Thoracic aorta (tissue), 2 donors: ENCODE measurements at places on chromosomes 4 and X. TPM values are rescaled to one million over a fixed set of nuclear protein-coding genes. Genes with fewer than 3 reads are reported as not detected.

- H3K4me1 ChIP-seq = peaks cover 28% of the 10 kb centered on the region
- H3K27me3 ChIP-seq = no peaks in the 10 kb centered on the region
- H3K36me3 ChIP-seq = no peaks in the 10 kb centered on the region
- no peak overlapping the region for H3K27ac ChIP-seq
- no peak overlapping the region for H3K4me3 ChIP-seq
These were observed 66.5 kb downstream of the SLIT2 start for GRCh38 chr4:20318001-20318908.

GRCh38 chr4:136925203-136925602, 607.1 kb downstream of the PCDH18 start:
- H3K27me3 ChIP-seq = no peaks in the 10 kb centered on the region
- DNase-seq = no peak
- no peaks in the 10 kb centered on the region for H3K4me1 ChIP-seq
- no peaks in the 10 kb centered on the region for H3K36me3 ChIP-seq

DNA sequence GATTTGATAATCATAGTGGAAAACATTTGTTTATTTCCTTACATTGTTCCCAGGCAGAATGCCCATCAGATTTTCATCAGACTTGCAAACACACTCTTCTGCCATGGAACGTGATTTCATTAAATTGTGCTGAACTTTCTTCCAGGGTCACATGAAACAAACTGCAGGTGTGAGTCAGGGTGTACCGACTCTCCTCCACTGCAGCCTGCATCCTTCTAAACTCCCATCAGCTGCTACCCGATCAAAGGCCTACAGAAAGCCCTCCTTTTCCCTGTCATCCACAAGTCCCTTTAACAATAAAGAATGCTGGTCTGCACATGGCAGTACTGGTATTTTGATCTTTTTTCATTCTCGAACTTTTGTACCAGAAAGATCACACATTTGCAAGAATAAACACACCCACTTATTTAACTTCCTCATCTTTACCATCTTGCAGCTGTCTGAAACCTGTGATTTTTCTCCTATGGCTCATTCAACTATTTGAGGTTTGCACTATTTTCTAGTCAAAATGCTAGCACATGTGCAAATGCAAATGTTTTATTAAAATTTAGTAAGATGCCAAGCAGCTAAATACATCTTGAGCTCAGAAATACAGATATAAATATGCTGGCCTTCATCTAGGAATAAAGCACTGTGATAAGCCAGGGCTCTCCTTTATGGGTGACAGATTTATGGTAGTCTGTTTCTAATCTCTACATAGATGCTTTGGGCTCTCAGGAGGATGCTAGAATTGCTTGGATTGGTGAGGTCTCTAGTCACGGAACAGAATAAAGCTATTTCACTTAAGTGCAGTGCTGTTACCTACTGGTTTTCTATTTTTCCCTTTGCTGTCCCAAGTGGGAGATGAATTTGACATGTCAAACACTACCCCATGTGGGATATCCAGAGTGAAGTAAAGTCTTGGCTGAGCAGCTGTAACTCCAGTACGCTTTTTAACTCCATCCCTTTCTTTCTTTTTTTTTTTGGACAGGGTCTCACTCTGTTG, 25.8 kb upstream of the ARHGAP24 start:
- no peak overlapping the region for H3K27ac ChIP-seq
- H3K36me3 ChIP-seq = no peaks in the 10 kb centered on the region
- no peak overlapping the region for H3K4me3 ChIP-seq
- H3K4me1 ChIP-seq = peaks cover 11% of the 10 kb centered on the region

GRCh38 chr4:167052631-167053091, 181.6 kb downstream of the SPOCK3 start:
- no peak for DNase-seq
- H3K27ac ChIP-seq = no peak overlapping the region
- H3K4me3 ChIP-seq = no peak overlapping the region
- no peaks in the 10 kb centered on the region for H3K27me3 ChIP-seq

Gene TEC
- total RNA-seq = 12.8 TPM

DNA sequence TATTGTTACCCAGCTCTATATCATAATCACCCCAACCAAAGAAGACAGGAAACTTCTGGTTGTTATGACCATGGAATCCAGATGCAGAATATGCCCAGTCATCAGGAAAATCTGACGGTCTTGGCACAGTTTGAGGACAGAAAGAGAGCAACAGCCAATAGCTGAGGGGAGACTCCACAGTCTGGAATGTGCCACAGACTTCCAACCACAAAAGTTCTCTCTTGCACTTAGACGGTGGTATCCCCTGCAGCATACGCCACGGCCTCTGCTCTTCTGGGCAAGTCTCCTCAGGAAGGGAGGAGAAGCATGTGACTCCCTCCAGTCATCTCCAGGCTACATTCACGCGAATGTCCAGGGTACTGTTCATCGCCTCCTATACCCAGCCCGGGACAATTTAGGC, 18.4 kb downstream of the ZNF827 start:
- peaks cover 34% of the 10 kb centered on the region for H3K4me1 ChIP-seq
- DNase-seq = no peak
- no peaks in the 10 kb centered on the region for H3K27me3 ChIP-seq
- peak overlapping the region; percentile 41 for H3K4me3 ChIP-seq

DNA sequence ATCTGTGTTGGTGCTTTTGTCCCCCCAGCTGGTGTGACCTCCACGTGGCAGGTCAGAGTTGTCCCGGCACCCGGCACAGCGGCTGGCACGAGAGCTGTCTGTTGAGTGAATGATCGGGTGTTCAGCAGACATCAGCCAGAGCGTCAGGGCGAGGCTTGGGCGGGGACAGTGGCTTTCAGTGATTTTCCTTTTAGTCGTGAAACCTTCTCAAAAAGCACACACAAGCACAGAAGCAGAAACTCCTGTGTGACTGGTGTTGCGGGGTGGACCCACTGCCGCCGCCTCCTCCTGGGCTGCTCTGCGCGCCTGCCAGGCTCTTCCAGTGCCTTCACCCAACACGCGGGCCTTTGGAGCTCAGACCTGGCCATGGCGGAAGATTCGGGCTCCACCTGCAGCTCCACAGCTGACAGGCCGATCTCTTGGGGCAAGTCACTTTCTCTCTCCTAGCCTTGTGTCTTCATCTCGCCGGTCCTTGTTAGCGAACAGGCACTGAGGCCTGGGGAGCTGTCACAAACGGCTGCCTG, 51.4 kb upstream of the HGFAC start:
- no peaks in the 10 kb centered on the region for H3K36me3 ChIP-seq
- H3K27me3 ChIP-seq = no peaks in the 10 kb centered on the region
- DNase-seq = no peak
- H3K4me1 ChIP-seq = peaks cover 33% of the 10 kb centered on the region
- H3K4me3 ChIP-seq = no peak overlapping the region

Gene CENPVL2
- not detected for total RNA-seq

DNA sequence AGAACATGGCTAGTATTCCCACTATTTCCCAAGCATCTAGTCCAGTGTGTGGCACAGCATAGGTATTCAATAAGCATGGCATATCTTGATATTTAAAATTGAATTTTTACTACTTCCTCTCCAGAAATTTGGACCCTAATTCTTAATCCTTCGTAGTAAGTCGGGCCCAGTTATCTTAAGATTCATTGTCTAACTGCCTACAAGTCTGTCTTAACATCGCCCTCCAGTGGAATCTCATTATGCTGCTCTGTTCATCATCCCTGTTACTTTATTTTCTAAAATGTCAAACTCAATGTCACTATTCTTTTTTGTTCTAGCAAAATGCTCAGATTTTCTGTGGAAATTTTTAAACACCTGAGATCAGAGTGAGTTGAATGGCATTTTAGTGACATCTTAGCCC, 606.2 kb downstream of the KLHL13 start:
- H3K27ac ChIP-seq = no peak overlapping the region
- no peaks in the 10 kb centered on the region for H3K36me3 ChIP-seq
- H3K4me3 ChIP-seq = no peak overlapping the region
- no peaks in the 10 kb centered on the region for H3K4me1 ChIP-seq

DNA sequence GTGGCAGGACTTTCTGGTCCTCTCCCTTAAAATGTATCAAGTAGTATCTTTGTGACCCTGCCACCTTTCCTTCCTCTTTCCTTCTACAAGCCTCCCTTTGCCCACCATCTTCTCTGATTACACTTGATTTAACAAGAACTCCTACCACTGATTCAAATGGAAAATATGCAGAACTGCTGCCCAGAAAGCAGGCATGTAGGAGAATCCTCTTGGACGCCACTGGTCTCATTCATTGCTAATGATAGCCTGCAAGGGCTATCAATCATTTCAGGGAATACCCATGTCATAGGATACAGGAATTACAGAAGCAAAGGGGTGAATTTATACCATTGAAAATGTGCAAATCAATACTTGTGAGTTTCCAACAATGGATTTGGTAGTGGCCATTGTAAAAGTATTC, 294.6 kb upstream of the NRK start:
- H3K4me3 ChIP-seq = no peak overlapping the region
- no peak for DNase-seq
- no peaks in the 10 kb centered on the region for H3K36me3 ChIP-seq
- no peaks in the 10 kb centered on the region for H3K4me1 ChIP-seq

Gene TCEAL7
- 2.8 TPM for total RNA-seq

DNA sequence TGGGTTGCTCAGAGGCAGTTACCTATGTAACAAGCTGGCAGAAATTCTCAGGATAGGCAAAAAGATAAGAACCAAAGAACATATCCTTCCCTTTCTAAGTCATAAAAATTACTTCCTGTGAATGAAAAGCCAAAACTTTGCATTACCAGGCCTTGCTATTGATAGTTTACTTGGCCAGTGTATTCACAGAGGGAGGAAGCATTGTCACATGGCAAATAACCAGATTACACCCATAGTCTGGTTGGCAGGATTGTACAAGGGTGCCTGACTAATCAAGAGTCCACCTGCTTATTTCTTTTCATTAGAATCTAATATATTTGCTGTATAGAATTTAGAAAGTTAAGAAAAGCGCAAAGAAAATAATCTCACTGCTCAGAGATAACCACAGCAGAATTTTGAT, 14.1 kb downstream of the XIAP start:
- H3K27ac ChIP-seq = no peak overlapping the region
- no peaks in the 10 kb centered on the region for H3K27me3 ChIP-seq
- no peak overlapping the region for H3K4me3 ChIP-seq
- no peaks in the 10 kb centered on the region for H3K36me3 ChIP-seq
- H3K4me1 ChIP-seq = peaks cover 2% of the 10 kb centered on the region

GRCh38 chrX:99495453-99495852, 914.6 kb downstream of the PCDH19 start:
- DNase-seq = no peak
- no peaks in the 10 kb centered on the region for H3K4me1 ChIP-seq

DNA sequence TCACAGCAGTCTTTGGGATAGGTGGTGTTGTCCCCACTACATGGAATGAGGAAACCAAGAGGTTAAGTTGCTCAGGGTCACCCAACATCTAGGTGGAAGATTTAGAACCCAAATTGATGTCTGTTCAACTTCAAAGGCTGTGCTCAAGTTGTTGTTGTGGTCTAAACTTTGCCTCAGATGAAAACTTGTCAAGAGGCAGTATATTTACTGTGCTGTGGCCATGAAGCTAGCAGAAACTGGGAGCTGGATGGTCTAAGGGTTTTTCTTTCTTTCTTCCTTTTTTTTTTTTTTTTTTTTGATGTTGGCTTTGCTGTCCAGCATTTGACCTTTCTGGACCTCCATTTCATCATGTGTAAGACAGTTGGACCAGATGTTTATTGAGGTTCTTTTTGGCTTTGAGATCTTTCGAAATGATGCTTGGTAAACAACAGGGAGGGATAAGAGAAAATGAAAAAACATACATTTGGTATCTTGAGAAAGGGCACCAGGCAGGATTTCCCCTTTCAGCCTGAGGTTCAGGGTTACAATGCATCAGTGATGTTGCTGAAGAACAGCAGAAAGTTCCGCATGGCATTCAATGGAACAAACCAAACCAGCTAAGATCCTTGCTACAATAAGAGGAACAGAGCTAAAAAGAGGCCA, 166.2 kb upstream of the RPS6KA3 start:
- DNase-seq = no peak
- no peaks in the 10 kb centered on the region for H3K27me3 ChIP-seq
- no peak overlapping the region for H3K27ac ChIP-seq
- H3K36me3 ChIP-seq = no peaks in the 10 kb centered on the region
- no peak overlapping the region for H3K4me3 ChIP-seq

Gene RNF175
- total RNA-seq = not detected

Gene SYTL5
- total RNA-seq = not detected

Gene S100G
- not detected for total RNA-seq

- H3K4me3 ChIP-seq = no peak overlapping the region
- no peak for DNase-seq
- H3K27me3 ChIP-seq = no peaks in the 10 kb centered on the region
These were observed 79.5 kb upstream of the SLC4A4 start for GRCh38 chr4:71259280-71259679.

DNA sequence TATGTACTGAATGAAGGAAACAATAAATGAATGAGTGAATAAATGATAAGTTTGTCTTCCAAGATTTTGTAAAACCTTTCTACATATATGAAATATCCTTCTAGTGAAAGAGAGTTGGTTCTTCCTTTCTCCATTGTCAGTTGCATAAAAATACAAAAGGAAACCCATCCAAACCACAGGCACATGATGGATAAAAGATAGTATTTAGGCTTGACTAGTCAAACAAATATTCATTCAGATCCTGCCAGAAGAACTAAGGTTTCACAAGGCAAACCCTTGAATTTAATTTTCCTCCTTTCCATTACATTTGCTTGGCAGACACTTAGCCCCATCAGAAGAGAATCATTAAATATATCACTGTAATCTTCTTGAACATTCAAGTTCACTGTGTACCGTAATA, 208.4 kb downstream of the COL25A1 start:
- no peaks in the 10 kb centered on the region for H3K27me3 ChIP-seq
- H3K27ac ChIP-seq = no peak overlapping the region
- no peaks in the 10 kb centered on the region for H3K4me1 ChIP-seq
- H3K36me3 ChIP-seq = no peaks in the 10 kb centered on the region

Gene PFKFB1
- total RNA-seq = not detected

GRCh38 chr4:27094783-27095182, 234.1 kb downstream of the STIM2 start:
- no peak overlapping the region for H3K27ac ChIP-seq
- H3K36me3 ChIP-seq = no peaks in the 10 kb centered on the region
- H3K4me1 ChIP-seq = no peaks in the 10 kb centered on the region
- H3K4me3 ChIP-seq = no peak overlapping the region

DNA sequence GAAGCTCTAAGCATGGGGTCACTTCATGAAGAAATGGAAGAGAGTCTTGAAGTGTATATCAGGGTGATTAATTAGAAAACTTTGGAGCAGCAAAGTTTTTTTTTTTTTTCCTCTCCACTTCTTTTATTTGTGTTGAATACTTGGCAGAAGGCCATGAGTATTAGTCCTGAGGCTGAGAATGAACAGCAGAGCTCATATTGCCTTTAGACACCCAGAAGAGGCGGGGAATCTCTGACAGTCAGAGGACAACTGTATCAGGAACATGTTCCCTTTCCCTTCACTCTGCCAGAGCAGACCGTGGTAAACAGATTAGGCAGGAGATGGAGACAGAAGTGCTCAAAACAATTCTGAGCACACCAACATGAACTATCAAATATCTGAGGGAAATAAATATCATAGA, 300.9 kb downstream of the FAM47A start:
- H3K27me3 ChIP-seq = no peaks in the 10 kb centered on the region
- H3K27ac ChIP-seq = no peak overlapping the region
- DNase-seq = no peak
- H3K36me3 ChIP-seq = no peaks in the 10 kb centered on the region
- H3K4me3 ChIP-seq = no peak overlapping the region
